ENCODE measurements at places on chromosomes 13 and 19. TPM values are rescaled to one million over a fixed set of nuclear protein-coding genes. Genes with fewer than 3 reads are reported as not detected.

Gene IQCN
- total RNA-seq, result 12.2 TPM

DNA sequence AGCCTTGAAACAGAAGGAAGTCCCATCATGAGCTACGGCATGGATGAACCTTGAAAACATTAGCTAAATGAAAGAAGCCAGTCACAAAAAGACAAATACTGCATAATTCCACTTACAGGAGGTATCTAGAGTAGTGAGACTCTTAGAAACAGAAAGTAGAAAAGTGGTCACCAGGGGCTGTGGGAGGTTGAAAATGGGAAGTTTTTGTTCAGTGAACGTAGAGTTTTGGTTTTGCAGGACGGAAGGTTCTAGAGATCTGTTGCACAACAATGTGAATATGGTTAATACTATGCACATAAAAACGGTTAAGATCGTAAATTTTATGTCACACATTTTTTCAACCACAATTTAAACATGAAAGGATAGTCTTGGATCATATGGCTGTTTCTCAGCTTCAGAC, 11.9 kb upstream of the SLC10A2 start:
- no peak overlapping the region for H3K27ac ChIP-seq
- no peak for DNase-seq
- no peaks in the 10 kb centered on the region for H3K4me1 ChIP-seq
- no peaks in the 10 kb centered on the region for H3K27me3 ChIP-seq

Gene CYP2A7
- not detected for total RNA-seq

DNA sequence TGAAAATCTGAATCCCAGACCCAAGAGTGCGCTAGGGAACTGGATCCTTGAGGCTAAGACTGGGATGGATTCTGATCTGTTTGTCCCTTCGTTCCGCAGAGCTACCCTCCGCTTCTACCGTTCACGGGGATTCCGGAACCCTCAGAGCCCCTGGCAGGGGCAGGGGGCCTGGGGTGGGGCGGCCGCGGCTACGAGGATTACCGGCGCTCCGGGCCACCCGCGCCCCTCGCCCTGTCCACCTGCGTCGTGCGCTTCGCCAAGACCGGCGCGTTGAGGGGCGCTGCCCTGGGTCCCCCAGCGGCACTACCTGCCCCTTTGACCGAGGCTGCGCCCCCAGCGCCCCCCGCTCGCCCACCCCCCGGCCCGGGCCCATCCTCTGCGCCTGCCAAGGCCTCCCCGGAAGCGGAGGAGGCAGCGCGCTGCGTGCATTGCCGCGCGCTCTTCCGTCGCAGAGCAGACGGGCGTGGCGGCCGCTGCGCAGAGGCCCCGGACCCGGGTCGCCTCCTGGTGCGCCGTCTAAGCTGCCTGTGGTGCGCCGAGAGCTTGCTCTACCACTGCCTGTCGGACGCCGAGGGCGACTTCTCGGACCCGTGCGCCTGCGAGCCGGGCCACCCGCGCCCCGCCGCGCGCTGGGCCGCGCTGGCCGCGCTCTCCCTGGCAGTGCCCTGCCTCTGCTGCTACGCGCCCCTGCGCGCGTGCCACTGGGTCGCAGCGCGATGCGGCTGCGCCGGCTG, 7.1 kb downstream of the SPRED3 start:
- no peak overlapping the region for H3K4me3 ChIP-seq
- H3K27me3 ChIP-seq, result no peaks in the 10 kb centered on the region
- no peaks in the 10 kb centered on the region for H3K36me3 ChIP-seq
- DNase-seq, result no peak
- no peaks in the 10 kb centered on the region for H3K4me1 ChIP-seq
- no peak overlapping the region for H3K27ac ChIP-seq

DNA sequence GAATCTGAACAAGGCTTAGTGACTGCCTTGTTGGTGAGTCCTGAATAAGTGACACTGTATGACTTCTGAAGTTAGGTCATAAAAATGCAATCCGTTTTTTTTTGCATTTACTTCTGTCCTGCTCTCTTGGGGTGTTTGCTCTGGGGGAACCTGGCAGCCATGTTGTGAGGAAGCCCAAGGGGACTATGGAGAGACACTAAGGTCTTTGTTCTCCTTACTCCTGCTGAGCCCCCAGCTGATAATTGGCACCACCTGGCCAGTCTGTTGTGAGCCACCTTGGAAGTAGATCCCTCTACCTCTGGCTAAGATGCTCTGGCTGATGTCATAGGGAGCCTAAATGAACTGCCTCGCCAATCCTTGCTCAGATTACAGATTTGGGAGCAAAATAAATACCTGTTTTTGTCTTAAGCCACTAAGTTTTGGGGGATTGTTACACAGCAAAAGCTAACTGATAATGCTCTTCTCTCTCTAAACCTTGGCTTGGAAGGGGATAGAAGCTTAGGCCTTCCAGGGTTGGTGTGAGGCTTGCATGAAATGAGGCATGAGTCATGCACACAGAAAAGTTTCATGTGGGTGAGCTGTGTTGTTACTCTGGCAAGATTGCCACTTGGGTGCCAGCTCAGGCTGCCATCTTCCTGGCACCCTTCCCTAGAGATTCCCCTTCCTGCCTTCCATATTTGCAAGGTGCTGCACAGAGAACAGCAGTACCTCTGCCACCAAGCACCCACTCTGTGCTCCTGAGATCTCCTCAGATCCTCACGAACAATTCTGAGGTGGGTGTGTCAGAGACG, 10.1 kb downstream of the TUBB4A start:
- no peak for DNase-seq
- no peak overlapping the region for H3K27ac ChIP-seq
- H3K36me3 ChIP-seq, result no peaks in the 10 kb centered on the region
- H3K4me3 ChIP-seq, result no peak overlapping the region
- no peaks in the 10 kb centered on the region for H3K4me1 ChIP-seq
- no peaks in the 10 kb centered on the region for H3K27me3 ChIP-seq

- H3K4me1 ChIP-seq, result no peaks in the 10 kb centered on the region
- DNase-seq, result no peak
- H3K36me3 ChIP-seq, result no peaks in the 10 kb centered on the region
- H3K27me3 ChIP-seq, result no peaks in the 10 kb centered on the region
- H3K27ac ChIP-seq, result no peak overlapping the region
Measured at GRCh38 chr13:80844164-80844563, 503.2 kb upstream of the SPRY2 start.

Gene PLIN5
- total RNA-seq, result 3.8 TPM

- no peaks in the 10 kb centered on the region for H3K4me1 ChIP-seq
- no peaks in the 10 kb centered on the region for H3K36me3 ChIP-seq
- DNase-seq, result peak; percentile 79
- H3K27me3 ChIP-seq, result no peaks in the 10 kb centered on the region
Measured at GRCh38 chr13:20702915-20703779, at the start of gene IL17D. IL17D (plus strand) TSS chr13:20703699; CDS start chr13:20704002, 303 bp downstream.

Gene OR7A10
- not detected for total RNA-seq

Gene HRC
- 2.5 TPM for total RNA-seq

- H3K27me3 ChIP-seq, result no peaks in the 10 kb centered on the region
- no peak for DNase-seq
- no peak overlapping the region for H3K4me3 ChIP-seq
- H3K4me1 ChIP-seq, result no peaks in the 10 kb centered on the region
- H3K27ac ChIP-seq, result no peak overlapping the region
Measured at GRCh38 chr13:46274094-46274698, 62.5 kb downstream of the LRRC63 start.

Gene C5AR1
- 52.7 TPM for total RNA-seq

Gene ANGPTL8
- total RNA-seq, result not detected
